AG20443 (cell line): ENCODE measurements at places on chromosomes 7 and 10.

- peak; percentile 70 for DNase-seq
These were observed 132.7 kb downstream of the JCAD start for GRCh38 chr10:29926693-29927048.

GRCh38 chr7:67466109-67466508, 469.5 kb downstream of the TYW1 start:
- DNase-seq = no peak

GRCh38 chr7:110977127-110977737, 113.7 kb upstream of the LRRN3 start:
- DNase-seq = no peak

DNA sequence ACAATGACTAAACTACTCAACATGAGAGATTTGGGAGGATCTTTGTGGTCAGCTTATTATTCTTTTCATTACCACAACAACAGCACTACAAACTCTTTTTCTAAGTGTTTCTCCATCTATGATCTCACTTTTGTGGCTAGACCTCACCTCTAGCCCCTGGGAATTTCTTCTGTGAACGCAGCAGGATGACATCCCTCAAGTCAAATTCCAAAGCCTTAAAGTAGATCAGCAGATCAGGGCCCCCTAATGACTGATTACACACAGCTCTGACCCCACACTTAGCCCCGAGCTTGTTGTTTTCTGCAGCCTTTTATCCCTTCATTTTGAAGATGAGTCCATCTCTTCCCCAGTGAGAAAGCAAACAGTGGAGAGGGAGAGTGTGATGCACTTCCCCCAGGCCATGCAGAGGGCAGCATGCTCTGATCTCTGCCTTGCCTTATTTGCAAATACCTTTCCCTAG, 27.3 kb downstream of the TFAM start:
- DNase-seq = peak; percentile 78
